Stimulated activated CD4-positive, alpha-beta T cell treated with anti-CD3 and anti-CD28 coated beads, TNF-alpha, amount 100 ng/mL, for 4 hours (primary cell): ENCODE measurements at places on chromosomes 7 and 10.

DNA sequence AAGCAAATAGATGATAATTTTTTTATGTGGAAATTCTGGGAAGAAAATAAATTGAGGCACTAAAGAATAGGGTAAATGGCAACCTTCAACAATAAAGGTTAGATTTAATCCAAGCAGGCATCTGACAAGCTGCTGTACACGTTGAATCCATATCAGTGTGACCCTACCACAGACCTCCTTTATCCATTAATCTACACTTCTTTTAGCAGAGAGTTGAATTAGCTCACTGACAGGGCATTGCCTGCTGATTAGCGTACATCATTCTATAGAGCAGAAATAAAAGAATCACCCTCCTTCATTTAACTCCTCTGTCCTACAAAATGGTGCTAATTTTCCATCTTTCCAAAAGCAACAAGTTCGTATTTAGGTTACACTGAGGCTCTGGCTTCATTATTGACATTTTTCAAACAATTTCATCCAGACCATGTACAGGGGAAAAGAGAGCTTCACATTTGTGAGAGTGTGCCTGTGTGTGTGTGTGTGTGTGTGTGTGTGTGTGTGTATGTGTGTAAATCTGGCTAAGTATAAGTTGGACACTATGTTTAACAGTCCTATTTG, 356.0 kb downstream of the TFEC start:
- DNase-seq: no peak

- no peak for DNase-seq
Observed at GRCh38 chr7:75531359-75531821, 39.3 kb downstream of the SPDYE5 start.

- DNase-seq: no peak
Observed at GRCh38 chr7:11702938-11703337, 129.1 kb downstream of the THSD7A start.

DNA sequence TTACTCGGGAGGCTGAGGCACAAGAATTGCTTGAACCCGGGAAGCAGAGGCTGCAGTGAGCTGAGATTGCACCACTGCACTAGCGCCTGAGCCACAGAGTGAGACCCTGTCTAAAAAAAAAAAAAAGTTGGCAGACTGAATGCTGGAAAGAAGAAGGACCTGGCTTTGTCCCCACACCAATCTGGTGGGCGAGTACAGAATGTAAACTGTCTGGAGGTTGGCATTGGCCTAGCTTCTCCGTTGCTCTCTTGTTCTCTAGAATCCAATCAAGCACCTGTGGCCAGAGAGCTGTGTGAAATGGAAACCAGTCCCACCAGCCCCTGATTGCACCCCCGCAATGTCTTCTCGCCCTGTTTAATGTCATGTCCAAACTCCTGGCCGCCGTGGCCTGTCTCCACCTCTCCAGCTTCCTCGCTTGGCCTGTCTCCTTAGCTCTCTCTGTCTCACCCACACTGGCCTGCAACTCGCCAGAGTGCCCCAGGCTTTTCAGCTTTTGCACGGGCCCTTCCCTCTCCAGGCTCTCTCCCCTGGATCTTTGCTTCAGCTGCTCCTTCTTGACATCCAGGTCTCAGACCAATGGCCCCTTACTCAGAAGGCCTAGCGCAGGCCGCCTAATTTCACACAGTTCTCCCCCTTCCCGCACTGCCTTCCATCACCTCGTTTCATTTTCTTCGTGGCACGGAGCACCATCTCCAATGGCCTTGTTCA, 670 bp upstream of the AGK start:
- DNase-seq: no peak

GRCh38 chr7:94933256-94933990, 26.0 kb downstream of the PPP1R9A start:
- DNase-seq: no peak
